ENCODE measurements at places on chromosomes 1 and 21. TPM values are rescaled to one million over a fixed set of nuclear protein-coding genes. Genes with fewer than 3 reads are reported as not detected.

SYNC gene
- 201 TPM for total RNA-seq

OBSCN gene
- total RNA-seq: 10.6 TPM

SPATA1 gene
- 2.3 TPM for total RNA-seq

CHML gene
- 16.8 TPM for total RNA-seq

PRAMEF7 gene
- total RNA-seq: not detected

OR2L8 gene
- 0.97 TPM for total RNA-seq

PPM1J gene
- 1.6 TPM for total RNA-seq

GJB5 gene
- not detected for total RNA-seq

CCDC24 gene
- 3.0 TPM for total RNA-seq
